ENCODE measurements at places on chromosomes 4 and X. TPM values are rescaled to one million over a fixed set of nuclear protein-coding genes. Genes with fewer than 3 reads are reported as not detected.

MTMR8 gene
- total RNA-seq: 8.3 TPM

MAGEA4 gene
- not detected for total RNA-seq

HOPX gene
- 16.9 TPM for total RNA-seq

LRP2BP gene
- 1.9 TPM for total RNA-seq

VSIG4 gene
- total RNA-seq: 1.0 TPM
